Stimulated activated CD4-positive, alpha-beta T cell treated with anti-CD3 and anti-CD28 coated beads, Interleukin-4, amount 100 ng/mL, for 24 hours (primary cell): ENCODE measurements at places on chromosomes 5 and 9.
A peak's percentile ranks its signal among the peaks of the same experiment; 100 is the strongest.

- no peak for DNase-seq
Observed at GRCh38 chr9:112617371-112617770, 100.5 kb downstream of the INIP start.

GRCh38 chr9:110050925-110051355 lies 157.0 kb downstream of the C9orf152 start:
- DNase-seq, result peak; percentile 27

GRCh38 chr5:116885825-116886224 lies 311.2 kb upstream of the SEMA6A start:
- no peak for DNase-seq

DNA sequence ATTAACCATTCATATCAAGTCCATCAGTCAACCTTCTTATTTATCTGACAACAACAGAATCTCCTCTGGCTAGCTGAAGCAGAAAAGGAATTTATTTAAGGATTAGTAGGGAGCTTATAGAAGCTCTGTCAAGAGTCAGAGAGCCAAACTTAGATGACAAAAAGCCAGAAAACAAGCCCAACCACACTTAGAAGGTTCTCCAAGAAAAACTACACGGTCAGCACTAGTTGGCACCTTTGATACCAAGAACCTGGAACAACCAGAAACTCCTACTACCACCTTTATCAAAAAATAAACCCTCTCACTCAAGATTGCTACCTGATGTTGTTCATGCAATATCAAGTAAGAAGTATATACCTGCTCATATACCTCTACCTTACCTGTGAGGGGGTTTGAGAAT lies 36.9 kb downstream of the RANBP6 start:
- DNase-seq, result no peak

DNA sequence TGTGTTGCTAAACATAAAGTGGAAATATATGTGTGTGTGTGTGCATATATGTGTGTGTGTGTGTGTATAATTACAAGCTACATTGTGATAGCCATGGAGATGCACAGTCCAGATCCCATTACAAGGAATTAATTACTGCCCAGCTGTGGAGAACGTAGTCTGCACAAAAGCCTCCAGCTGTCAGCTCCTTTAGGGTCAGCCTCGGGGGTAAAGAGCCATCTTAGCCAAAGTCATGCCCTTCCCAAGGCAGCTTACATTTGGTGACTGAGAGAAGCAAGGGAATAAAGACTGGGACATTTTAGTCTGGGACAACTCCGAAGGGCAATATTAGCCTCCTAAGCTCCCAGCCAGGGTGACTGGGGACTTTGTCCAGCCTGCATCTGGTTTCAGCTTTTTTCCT lies 21.9 kb upstream of the FOCAD start:
- DNase-seq, result no peak

- no peak for DNase-seq
Observed at GRCh38 chr9:91578911-91579310, 155.3 kb upstream of the NFIL3 start.

- no peak for DNase-seq
Observed at GRCh38 chr9:11338130-11338529, 725.3 kb upstream of the PTPRD start.

GRCh38 chr5:113520899-113521298 lies 7.4 kb downstream of the YTHDC2 start:
- DNase-seq, result no peak

DNA sequence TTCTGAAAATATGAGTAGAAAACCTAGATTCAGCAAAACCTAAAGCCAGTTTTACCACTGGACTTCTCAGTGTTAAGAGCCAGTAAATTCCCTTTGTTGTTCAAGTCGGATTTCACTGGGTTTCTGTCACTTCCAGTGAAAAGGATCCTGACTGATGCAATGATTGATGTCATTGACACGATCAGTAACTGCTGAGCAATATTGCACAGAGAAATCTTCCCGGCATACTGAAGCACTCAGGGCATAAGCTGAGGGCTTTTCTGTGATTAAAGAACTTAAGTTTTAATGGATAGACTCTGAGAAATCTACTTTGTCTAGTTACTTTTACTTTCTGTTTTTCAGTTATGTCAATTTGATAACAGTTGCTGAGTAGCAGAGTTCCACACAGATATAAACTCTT lies 61.9 kb downstream of the DENND1A start:
- no peak for DNase-seq

- no peak for DNase-seq
Observed at GRCh38 chr9:14323083-14323971, 9.4 kb upstream of the NFIB start.

- DNase-seq, result no peak
Observed at GRCh38 chr9:104326912-104327311, 177.2 kb upstream of the OR13F1 start.

- DNase-seq, result no peak
Observed at GRCh38 chr5:134120386-134121138, 6.1 kb downstream of the TCF7 start.

DNA sequence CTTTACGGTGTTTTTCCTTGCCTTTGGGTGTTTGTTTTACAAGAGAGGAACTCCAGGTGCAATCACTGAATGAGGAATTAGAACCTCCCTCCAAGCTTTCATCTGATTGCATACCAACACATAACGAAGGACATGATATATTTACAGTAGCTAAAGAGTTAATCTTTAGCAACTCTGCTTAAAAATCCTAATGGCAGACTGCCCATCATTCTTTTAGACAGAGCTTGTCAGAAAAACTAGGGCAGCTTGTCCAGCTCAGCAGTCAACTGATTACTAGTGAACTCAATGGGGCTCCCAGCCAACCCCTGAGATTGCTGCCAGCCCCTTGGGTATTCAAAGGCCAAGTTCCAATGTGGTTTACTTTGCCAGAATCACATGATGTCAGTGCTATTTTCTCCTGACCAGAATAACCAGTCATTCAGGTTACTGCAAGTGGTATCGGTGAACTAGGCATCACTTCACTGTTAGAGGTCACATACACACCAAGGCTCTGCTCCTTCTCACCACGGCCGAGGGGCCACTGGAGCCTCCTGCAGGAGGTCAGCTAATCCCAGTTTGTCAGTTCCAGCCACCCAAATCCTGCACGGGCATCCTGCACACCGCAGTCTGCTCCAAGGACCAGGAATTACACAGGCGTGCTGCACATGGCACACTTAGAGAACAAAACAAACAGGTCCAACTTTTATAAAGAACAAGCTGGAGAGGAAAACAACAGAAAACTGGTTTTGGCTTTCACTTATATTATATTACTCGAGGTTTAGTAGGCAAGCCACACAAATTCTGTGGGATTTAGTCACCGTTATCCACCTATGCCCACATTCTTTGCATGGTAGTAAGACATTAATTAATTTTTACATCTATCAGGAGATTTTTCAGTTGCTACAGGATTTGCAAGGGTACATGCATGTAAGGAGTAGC lies 62.5 kb downstream of the NFIB start:
- DNase-seq, result no peak

- peak; percentile 33 for DNase-seq
Observed at GRCh38 chr9:120394058-120394669, 185.8 kb downstream of the CDK5RAP2 start.

DNA sequence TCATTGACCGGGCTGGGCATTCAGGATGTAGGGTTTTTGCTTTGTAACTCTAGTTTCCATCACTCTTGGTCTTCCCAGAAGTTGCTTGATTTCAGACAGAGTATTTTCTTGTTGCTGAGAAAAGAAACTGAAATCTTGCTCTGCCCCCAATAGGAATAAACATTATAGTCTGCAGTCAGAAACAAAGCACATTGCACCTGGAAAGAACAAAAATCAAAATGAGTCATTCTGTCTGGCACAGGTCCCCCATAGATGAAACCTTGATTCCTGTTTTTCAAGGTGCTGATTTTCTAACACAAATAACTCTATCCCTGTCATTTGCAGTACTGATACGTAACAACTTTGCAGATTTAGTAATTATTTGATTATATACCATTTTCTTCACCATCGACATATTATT lies 232.1 kb downstream of the FBXO4 start:
- DNase-seq, result no peak

DNA sequence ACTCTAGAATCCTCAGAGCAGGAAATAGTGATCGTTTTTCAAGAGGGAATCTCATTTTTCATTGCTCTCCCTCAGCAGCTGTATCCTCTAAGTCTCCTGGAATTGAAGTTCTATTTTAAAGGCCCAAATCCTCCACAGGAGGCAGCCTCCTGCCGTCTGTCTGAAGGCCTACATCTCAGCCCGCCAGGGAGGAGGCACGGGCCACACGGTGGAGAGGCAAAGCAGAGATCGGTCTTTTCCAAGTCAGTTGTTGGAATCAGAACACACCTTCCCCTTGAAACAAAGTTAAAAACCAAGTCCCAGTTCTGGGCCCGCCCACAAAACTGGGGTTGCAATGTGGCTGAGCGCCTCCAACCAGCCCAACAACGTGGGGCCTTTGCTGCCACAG lies 68.7 kb downstream of the RAPGEF1 start:
- DNase-seq, result no peak

GRCh38 chr5:114339108-114339507 lies 22.8 kb upstream of the KCNN2 start:
- no peak for DNase-seq

- DNase-seq, result no peak
Observed at GRCh38 chr5:4584982-4585381, 555.1 kb upstream of the ADAMTS16 start.

DNA sequence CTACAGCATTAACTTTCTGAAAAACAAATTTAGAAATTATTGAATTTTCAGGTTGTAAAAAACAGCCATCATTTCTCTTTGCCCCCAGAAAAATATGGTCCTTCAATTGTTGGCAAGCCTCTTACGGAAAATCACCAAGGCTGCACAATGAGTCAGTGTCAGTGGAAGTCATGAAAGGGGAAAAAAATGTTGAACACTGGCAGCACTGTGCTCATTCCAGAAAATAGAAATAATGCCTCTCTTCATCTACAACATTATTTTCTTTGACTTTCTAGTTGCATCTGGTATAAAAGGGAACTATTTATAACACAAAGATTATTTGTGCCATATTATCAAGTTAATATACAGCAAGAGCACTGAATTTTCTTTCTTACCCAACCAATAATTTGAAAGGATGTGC lies 26.7 kb upstream of the STK32A start:
- no peak for DNase-seq

DNA sequence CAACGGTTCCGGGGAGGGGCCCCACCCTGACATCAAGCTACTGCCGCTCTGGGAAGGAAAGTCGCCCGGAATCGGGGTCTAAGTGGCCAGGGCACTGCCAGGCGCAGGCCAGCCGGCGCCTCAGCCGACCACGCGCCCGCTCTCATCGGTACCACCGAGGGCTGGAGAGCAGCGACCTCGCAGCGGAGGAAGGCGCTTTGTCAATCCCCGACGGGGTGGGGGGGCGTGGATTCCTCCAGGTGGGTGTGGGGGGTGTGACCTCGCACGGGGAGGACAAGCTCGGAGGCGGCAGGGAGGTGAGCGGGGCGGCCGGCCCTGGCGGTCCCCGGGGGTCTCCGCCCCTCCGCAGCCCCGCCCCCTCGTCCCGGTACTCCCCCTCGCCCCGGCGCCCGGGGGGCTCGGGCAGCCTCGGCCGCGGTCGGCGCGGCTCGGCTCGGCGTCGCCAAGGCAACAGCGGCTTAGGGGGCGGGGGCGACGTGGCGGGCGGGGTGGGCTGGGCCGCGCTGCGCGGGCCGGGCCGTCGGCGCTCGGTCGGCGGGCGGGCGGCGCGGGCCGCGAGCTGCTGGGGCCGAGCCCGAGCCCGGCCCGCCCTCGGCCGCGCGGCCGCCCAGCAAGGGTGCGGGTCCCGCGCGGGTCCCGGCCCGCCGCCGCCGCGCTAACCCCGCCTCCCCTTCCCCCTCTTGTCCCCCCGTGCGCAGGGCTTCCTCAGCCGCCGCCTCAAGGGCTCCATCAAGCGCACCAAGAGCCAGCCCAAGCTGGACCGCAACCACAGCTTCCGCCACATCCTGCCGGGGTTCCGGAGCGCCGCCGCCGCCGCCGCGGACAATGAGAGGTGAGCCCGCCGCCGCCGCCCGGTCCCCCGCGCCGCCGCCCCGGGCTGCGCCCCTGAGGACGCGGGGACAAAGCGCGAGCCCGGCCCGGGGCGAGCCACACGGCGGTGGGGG lies 47.5 kb downstream of the DAB2IP start:
- peak; percentile 15 for DNase-seq

GRCh38 chr5:144088206-144089064 lies 82.0 kb downstream of the YIPF5 start:
- no peak for DNase-seq

DNA sequence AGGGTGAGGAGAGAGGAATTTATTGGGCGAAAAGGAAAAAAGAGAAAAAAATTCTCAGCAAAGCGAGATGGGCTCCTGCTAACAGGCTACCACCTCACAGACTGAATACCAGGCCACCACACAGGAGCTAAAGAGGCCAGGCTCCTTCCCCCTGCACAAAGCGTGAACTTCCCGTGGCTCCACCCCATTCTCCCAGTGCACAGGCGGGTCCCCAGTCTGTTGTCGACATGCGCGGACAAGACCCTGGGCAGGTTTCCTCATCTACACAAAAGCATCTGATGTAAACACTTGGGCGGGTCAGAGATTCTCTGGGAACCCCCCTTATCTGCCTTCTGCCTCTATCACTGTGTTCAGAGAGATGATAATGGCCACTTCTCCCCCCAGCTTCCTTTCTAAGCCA lies 34.2 kb downstream of the IL31RA start:
- DNase-seq, result no peak

DNA sequence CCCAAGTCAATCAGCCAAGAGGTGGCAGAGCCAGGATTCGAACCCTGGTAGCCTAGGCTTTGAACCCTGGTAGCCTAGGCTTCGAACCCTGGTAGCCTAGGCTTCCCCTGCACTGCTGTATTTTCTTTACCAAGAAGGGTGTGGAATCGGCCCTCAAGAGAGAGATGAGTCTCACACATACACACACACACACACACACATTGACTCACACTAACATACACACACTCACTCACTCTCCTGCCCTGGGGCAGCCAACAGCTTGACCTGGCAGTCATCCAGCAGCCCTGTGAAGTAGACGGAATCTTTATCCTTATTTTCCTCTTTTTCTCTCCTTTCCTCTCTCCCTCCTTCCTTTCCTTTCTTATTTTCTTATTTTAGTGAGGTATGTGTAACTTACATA lies 55.4 kb upstream of the RPL26L1 start:
- no peak for DNase-seq

DNA sequence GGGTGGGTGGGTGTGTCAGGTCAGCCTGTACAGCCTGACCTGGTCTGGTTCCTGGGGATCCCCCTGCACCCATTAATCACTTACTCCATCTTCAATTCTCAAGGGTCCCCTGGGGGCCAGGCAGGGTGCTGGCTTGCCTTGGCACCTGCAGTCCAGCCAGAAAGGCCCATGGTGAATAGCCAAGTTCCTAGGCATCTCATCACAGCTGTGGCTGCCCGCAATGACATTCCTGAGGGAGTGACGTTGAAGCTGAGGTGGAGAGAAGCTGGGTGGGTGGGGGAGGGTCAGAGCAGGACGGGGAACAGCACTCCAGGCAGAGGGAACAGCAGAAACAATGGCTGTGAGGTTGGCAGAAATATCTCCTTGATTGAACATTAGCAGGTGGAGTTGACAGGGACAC lies 10.6 kb downstream of the HMCN2 start:
- DNase-seq, result no peak
